Amygdala (tissue), 56 donors: ENCODE measurements at places on chromosomes 2 and 18.

DNA sequence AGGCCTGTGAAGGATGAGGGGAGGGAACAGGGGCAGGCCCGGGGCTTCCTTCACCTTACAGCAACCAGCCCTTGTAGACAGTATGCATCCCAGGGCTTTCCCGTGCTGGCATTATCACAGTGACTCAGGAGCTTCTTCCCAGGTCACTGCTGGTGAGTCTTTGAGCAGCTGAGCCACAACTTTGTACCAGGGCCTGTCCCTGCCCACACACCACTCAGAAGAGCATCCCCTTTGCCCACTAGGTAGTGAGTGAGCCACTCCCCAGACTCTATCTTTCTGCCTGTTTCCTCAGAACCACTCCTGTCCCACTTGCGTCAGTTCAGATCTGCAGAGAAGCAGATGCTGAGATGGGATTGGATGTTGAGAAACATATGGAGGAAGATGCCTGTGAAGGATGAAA is 69.6 kb upstream of the ALPP start:
- no peak for DNase-seq

- no peak for DNase-seq
Observed at GRCh38 chr2:113986762-113987290, 96.9 kb downstream of the ACTR3 start.

- DNase-seq = no peak
Observed at GRCh38 chr2:138455691-138456090, 45.9 kb upstream of the SPOPL start.

- DNase-seq = no peak
Observed at GRCh38 chr18:80202264-80202998, 44.9 kb downstream of the PARD6G start.

GRCh38 chr2:42217307-42217706 is 48.2 kb downstream of the EML4 start:
- no peak for DNase-seq

GRCh38 chr2:74858281-74858680 is 24.4 kb downstream of the HK2 start:
- no peak for DNase-seq

DNA sequence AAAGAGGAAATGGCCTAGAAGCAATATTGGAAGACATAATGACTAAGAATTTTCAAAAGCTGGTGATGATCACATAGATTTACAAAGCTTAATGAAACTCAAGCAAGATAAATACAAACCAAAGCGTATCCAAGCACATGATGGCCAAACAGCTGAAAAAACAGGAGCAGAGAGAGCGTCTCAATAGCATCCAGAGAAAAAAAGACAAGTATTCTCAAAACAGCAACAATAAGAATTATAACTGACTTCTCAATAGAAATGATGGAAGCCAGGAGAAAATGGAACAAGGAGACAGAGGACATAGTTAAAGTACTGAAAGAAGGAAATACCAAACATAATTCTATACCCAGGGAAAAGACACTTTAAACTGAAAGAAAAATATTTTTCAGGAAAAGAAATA is 437.2 kb upstream of the TNP1 start:
- DNase-seq = no peak

DNA sequence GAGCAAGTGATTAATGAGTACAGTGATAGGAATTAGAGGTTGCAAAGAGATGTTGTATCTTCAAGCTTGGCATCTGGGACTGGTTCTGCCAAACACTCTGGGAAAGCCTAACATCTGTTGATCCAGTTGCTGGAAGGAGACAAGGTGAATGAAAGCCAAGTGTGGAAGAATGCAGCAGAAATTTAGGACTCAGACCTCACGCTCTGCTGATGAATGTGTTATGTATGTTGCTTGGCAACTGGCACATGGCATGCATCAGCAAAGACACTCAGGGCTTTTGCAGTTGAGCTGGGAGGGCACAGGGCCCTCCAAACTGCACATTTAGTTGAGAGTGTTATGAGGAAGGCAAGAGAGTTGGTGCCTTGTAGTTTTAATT is 105.5 kb downstream of the COLEC12 start:
- no peak for DNase-seq

DNA sequence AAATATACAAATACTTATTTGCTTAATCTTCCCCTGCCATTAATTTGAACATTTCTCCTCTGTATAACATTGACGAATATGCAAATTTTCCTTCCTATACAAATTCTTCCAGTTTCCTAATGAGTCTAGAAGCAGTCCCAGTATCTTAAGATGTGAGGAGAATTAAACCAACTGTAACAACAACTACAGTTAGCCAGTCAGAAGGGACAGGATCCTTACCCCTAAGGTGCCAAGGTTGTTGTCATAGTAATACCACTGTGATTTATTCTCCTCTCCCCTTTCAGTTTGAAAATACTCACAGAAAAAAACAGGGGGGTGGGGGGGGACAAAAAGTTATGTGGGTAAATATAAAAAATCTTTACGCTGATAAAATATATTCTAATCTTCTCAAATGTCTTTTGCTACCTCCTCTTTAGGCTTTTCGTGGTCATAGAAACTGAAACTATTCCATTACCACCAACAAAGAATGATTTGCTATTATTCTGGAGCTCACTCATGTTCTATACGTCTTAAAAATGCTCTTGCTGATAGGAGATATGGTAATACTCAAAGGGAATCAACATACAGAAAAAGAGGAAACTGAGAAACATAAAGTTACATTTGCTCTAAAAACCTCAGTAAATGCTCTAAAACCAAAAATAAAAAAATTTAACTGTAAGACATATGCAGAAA is 107.6 kb downstream of the MEMO1 start:
- DNase-seq = no peak

DNA sequence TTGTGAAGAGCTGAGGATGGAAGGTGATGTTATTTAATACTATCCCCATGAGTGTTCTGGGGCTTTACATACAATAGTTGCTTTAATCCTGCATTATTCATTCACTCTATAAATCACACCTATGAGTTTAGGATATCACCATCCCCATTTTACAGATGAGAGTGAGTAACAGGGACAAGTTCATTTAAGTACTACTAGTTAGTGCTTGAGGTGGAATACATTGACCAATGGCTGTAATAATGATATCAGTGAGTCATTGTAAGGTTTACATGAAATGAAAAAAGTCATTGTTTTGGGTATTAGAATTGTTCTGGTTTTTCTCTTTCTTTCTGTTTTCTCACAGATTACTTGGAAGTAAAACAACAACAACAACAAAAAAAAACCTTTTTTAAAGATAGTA is 42.5 kb downstream of the TANC1 start:
- DNase-seq = no peak

GRCh38 chr18:47100212-47100831 is 50.0 kb downstream of the HDHD2 start:
- no peak for DNase-seq

- DNase-seq = no peak
Observed at GRCh38 chr2:9819551-9819950, 23.7 kb upstream of the TAF1B start.

DNA sequence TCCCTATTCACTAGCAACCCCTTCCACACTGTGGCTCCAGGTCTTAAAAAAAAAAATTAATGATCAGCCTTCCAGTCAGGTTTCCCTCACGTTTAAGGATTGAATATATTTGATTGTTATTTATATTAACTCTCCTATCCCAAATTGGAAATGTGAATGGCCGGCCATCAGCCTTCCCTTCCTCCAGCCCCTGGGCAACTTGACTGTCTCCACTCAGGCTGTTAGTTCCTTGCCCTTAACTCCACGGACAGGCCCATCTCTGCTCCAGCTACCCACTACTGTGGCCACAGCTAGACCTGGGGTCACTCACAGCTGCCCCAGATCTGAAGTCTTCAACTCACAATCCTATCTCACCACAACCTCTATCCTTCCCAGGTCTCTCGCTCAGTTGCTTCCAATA is 39.9 kb downstream of the THOC1 start:
- DNase-seq = no peak

DNA sequence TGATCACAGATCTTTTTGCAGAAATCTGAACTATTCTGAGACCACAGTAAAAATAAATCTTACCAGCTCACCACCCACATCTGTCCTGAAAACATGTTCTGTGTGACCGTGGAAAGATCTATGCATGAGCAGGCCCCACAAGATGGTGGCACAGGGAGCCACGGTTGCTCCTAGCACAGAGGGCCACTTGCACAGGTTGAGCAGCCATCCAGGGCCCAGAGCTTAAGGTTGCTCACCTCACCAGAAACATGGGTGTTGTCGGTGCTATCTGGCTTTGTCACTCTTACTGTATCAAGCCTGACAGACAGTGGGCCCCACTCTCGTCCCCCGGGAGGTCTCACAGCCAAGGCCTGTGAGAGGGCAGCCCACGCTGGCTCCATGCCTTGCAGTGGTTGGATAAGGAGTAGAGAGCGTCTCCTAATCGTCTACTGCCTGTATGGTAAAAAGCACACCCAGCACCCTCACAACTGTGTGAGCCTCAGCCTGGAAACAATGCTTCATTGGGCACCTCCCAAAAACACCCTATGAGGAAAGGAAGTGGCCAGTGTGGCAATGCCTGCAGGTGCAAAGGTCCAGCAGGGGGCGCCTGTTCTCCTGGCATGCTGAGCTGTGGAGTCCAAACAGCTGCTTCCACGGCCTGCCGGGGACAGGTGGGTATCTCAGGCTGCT is 19.6 kb downstream of the TUBB6 start:
- DNase-seq = peak; percentile 26

- DNase-seq = no peak
Observed at GRCh38 chr2:151297882-151298281, 8.4 kb upstream of the NMI start.

GRCh38 chr2:8344144-8345097 is 337.4 kb upstream of the ID2 start:
- no peak for DNase-seq

DNA sequence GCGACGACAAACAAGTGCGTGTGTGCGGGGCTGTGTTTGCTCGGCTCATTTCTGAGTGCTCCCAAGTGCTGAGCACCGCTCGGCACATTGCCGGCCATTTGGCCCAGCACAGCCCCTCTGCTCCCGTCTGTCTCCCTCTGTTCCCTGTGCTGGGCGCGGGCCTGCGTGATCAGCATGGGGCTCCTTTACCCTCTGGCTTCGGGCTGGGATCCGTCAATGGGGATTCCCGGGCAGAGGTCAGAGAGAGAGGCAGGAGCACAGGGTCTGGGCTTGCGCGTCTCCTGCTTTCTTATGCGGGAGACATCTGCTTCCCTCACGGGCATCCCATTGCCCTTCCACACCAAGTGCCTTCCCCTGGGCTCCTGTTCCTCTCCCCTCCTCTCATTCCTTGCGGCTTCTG is 234.0 kb downstream of the ACKR3 start:
- no peak for DNase-seq

- DNase-seq = no peak
Observed at GRCh38 chr2:53575721-53576124, 191.9 kb upstream of the CHAC2 start.

DNA sequence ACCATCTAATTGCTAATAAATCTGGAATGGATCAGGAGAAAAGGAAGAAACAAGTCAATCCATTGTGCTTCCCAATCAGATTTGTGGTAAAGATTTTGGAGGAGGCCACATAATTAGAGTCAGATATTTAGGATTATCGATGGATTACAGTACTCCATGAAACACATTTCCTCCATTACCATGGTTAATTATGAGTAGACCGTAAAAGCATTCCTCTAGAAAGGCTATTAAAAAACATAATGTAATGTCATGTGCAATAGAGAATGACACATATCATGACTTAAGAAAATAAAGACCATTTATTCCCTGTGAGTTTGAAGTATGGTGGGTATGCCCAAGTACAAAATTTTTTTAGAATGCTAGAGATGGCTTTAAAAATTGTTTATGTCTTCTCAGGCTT is 96.1 kb downstream of the ITGA4 start:
- DNase-seq = no peak

DNA sequence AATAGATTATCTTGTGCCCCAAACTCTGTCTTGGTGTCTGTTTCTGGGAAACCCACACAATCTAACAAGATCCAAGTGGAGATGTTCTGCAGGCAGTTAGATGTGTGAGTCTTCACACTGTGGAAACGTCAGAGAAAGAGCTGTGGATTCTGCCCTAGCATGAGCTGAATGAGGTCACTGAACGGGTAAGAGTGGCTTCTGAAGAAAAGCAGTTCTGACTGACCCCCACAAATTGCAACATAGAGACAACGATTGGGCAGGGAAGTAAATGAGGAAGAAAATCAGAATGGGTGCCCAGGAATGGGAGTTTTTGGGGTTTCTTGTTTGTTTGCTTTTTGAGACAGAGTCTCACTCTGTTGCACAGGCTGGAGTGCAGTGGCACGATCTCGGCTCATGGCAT is 12.9 kb upstream of the RPL37A start:
- no peak for DNase-seq

- DNase-seq = no peak
Observed at GRCh38 chr2:39730685-39731302, 48.3 kb downstream of the THUMPD2 start.

DNA sequence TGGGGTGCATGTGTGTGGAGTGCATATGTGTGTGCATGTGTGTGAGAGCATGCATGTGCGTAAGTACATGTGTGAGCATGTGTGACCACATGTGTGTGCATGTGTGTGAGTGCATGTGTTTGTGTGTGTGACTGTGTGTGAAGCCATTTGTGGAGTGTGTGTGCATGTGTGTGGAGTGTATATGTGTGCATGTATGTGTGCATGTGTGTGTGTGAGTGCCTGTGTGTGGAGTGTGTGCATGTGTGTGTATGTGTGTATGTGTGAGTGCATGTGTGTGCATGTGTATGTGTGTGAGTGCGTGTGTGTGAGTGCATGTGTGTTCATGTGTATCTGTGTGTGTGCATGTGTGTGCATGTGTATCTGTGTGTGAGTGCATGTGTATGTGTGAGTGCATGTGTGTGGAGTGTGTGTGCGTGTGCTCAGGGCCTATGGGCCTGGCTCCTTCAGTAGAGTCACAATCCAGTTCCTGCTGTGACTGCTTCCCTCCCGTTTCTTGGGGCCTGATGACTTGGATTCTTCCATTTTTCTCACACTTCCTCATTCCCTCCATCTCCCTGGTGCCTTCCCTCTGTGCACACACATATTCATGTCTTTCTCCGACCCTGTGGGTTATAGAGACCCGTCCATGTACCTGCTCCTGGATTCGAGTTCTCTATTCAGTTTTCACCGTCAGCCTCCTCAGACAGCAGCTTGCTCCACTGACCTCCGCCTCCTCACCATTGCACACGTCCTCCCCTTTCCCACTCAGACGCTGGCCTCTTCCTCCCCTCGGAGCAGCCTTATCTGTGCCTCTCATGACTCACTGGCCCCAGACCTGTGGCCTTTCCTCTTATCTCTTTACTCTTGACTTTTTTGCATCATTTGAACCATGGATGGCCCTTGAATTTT is 25.2 kb downstream of the TOGARAM2 start:
- no peak for DNase-seq

- DNase-seq = no peak
Observed at GRCh38 chr2:145157036-145157675, 637.2 kb upstream of the ZEB2 start.

GRCh38 chr18:50307400-50307737 is 19.9 kb upstream of the CXXC1 start:
- DNase-seq = no peak

DNA sequence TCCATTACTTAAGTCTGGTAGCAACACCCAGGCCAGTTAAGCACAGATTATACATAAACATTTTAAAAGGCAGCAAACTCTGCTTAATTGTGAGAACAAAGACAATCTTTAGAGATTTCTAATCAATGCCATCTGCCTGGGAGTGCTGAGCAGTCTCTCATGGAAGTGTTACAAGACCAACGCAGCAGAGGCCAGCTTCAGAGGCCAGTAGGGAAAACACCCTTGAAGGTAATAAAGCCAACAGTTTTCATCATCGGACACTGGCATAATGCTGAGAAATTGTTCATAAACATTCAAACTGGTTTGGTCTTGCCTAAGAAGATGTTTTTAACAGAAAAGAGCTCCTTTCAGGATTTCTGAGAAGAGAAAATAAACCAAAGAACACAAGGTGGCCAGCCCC is 35.0 kb downstream of the EPB41L3 start:
- no peak for DNase-seq
